Vagina (tissue), 2 donors: ENCODE measurements at places on chromosomes 7 and 10. TPM values are rescaled to one million over a fixed set of nuclear protein-coding genes. Genes with fewer than 3 reads are reported as not detected.

DNA sequence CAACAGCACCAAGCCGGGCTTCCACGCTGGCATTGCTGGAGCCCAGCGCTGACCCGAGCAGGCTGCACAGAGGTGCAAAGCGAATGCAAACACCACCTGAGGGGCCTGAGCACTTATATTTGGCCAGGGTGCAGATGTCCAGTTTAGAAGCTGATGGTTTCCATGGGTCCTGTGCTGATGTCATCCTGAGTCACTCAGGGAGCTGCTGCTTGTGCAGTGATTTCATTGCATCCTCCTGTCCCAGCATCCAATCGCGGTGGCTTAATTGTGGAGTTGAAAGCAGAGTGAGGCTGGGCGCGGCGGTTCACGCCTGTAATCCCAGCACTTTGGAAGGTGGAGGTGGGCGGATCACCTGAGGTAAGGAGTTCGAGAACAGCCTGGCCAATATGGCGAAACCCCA lies 410.2 kb upstream of the KLF6 start:
- DNase-seq = no peak

- no peak for DNase-seq
These were observed 203.0 kb upstream of the MINDY3 start for GRCh38 chr10:16063350-16063749.

DNA sequence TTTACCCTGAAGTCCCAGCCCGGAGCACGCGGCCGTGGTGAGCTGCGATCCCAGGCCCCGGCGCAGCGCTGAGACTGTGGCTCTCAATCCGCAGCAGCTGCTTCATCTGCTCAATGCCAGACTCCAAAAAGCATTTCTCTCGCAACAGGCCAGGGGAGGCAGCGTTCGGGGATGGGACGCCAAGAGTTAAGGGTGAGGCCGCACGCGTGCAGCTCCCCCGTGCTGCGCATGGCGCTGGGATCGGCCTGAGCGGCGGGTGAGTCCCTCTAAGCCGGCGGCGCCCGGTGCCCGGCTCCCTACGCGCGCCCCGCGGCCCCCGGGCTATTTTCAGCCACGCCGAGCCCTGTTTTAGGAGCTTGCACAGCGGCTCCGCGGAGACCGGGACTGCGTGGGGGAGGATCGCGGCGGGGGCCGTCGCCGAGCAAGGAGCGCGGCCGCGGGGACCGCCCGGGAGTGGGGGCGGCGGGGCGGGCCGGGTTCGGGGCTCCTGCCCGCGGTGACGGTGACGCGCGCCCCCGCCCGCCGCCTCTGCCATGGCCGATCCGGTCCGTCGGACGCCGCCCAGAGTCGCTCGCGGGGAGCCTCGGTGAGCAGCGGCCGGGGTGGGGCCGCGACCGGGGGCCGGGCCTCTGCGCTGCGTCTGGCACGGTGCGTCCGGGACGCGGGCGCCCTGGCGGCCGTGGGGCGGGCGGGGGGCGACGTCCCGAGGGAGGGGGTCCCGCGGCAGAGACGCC lies 29.4 kb upstream of the JAKMIP3 start:
- DNase-seq = no peak

DNA sequence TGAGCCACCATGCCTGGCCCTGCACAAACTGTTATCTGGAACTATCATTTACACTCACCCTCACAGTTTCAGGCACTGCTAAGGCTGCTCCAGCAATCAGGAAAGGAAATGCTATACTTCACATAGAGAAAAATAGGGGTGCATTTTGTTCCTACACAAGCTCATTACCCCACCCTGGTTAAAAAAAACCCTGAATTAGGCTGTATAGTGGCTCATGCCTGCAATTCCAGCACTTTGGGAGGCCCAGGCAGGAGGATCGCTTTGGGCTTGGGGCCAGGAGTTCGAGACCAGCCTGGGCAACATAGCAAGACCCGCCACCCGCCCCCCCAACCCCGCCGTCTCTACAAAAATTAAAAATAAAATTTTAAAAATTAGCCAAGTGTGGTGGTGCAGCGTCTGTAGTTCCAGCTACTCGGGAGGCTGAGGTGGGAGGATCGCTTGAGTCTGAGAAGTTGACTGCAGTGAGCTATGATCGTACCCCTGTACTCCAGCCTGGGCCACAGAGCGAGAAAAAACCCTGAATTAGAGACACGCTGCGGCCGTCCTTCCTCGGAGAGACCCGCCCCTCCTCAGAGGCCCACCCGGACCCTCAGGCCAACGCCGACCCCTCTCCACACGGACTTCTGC lies 539 bp downstream of the PTCD1 start:
- no peak for DNase-seq

Gene OPN4
- not detected for total RNA-seq

Gene MSMB
- total RNA-seq = not detected

Gene LGI1
- 0.74 TPM for total RNA-seq

Gene PKD2L1
- total RNA-seq = not detected

Gene HYCC1
- 23.6 TPM for total RNA-seq
